ENCODE measurements at places on chromosomes 12 and 14.

- no peak for DNase-seq
Measured at GRCh38 chr14:105439710-105440553, 20.3 kb downstream of the MTA1 start.

GRCh38 chr14:73796893-73797542, 54.6 kb upstream of the PTGR2 start:
- DNase-seq = no peak

DNA sequence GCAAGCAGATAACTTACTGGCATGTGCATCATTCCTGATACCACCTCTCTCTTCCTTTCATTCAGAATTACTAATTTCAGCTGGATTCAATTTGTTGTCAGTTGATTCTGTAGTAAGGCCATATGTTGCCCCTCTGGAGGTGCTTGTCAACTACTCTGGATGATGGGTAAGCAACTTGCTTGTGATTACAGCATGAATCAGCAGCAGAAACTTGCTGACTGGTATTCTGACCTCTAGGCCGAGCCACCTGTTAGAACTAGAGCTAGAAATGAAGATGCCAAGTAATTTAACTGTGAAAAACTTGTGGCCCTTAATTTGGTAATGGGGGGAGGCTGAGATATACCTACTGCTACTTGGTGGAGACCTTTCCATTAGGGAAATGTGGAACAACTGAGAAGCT, 5.1 kb downstream of the RNF10 start:
- DNase-seq = no peak

DNA sequence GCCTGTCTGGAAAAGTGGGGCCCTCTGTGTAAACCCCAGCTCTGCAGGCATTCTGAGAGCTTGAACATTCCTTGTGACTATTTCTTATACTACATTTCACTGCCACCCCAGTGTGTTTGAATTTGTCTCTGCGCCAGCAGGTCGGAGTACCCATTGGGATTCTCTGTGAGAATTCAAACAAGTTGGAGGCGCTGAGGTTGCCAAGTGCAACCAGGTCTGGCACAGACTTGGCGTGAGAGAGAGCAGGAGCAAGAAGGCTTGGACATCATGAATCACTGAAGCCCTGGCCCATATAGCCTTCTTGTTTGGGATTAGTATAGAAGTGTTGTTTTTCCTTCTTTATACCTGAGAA, 33.0 kb upstream of the ATP2A2 start:
- DNase-seq = no peak

DNA sequence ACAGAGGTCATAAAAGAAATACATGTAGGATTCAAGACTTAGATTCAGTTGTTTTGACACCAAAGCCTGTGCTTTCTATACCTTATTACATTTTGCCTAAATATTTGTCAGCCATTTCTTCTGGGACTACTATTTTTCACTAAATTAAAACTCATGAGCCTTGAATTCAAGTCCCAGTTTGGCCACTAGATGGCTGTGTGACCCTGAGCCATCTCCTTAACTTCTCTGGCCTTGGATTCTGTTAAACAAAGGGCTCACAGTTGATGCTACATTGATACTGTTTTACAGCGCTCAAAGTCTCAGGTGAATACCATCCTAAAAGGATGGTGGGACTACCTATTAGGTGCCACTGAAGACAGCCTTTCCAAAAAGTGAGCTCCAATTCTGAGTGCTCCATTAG, 39.6 kb upstream of the CCDC198 start:
- no peak for DNase-seq

- DNase-seq = no peak
Measured at GRCh38 chr12:130846369-130846768, 7.3 kb upstream of the STX2 start.

Data from stimulated activated CD8-positive, alpha-beta memory T cell treated with anti-CD3 and anti-CD28 coated beads, Interleukin-7, amount 100 ng/mL, for 1 hour (primary cell).